ENCODE measurements at places on chromosomes 5 and 9.

GRCh38 chr9:82539146-82539545 is 523.8 kb downstream of the RASEF start:
- DNase-seq = no peak

GRCh38 chr9:6484210-6484609 is 71.2 kb downstream of the UHRF2 start:
- DNase-seq = no peak

DNA sequence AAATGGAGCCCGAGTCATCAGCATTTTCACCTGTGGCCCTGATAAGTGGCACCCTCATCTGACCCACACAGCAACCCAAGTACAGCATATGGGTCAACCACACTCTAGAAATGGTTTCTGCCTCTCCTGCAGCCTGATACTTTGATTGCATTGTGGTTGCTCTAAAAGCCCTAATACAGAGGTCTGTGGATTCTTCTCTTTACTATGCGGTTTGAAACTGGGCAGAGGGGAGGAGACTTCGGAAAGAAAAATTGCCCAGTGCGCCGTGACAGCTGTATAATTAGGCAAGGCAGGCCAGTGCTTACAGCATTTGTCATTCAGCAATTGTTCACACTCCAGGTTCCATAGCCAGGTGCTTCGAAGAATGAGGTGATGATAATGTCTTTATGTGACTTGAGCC is 361.0 kb downstream of the NFIB start:
- DNase-seq = no peak

- no peak for DNase-seq
These were observed 351.7 kb downstream of the CWC27 start for GRCh38 chr5:65120371-65120967.

DNA sequence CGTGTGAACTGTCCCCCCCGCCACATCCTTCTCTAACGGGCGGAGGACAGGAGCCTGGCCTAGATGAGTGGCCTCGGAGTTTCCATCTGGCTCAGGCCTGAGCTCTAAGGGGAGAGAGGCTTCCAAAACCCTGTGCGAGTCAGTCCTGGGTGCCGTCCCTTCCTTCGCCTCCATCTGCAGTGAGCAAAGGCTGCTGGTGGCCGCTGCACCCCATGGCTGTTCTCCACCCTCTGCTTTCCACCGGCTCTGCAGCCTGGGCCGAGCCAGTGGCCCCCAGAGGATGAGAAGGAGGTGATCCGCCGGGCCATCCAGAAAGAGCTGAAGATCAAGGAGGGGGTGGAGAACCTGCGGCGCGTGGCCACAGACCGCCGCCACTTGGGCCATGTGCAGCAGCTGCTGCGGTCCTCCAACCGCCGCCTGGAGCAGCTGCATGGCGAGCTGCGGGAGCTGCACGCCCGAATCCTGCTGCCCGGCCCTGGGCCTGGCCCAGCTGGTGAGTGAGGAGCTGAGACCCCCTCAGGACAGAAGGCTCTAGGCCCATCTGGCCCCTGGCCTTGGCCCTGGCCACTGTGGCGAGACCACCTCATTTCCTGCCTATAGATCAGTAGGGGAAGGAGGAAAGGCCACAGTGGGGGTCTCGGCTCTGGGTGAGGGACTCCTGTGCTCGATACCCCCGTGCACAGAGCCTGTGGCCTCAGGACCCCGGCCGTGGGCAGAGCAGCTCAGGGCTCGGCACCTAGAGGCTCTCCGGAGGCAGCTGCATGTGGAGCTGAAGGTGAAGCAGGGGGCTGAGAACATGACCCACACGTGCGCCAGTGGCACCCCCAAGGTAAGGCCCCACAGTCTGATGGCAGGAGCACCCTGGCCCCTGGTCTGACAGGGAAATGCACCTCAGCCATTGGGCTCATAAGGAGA is 3.0 kb downstream of the PKN3 start:
- DNase-seq = no peak

Measured in stimulated activated CD4-positive, alpha-beta T cell treated with anti-CD3 and anti-CD28 coated beads, Interleukin-15, amount 100 ng/mL, for 48 hours (primary cell).